PC-3 (cell line): ENCODE measurements at places on chromosomes 5 and 9. TPM values are rescaled to one million over a fixed set of nuclear protein-coding genes. Genes with fewer than 3 reads are reported as not detected.

ORM2 gene
- total RNA-seq: not detected in 2 replicates

- H3K27ac ChIP-seq: no peak overlapping the region
- no peaks in the 10 kb centered on the region for H3K27me3 ChIP-seq
- peaks cover 23% of the 10 kb centered on the region for H3K4me1 ChIP-seq
- no peaks in the 10 kb centered on the region for H3K36me3 ChIP-seq
- no peak for DNase-seq
Measured at GRCh38 chr5:144194144-144194543, 23.5 kb downstream of the KCTD16 start.

- no peak overlapping the region for H3K27ac ChIP-seq
- no peaks in the 10 kb centered on the region for H3K27me3 ChIP-seq
- no peak overlapping the region for H3K4me3 ChIP-seq
- H3K4me1 ChIP-seq: no peaks in the 10 kb centered on the region
- H3K36me3 ChIP-seq: no peaks in the 10 kb centered on the region
- DNase-seq: no peak
Measured at GRCh38 chr9:131537946-131538345, 6.9 kb upstream of the UCK1 start.

DNA sequence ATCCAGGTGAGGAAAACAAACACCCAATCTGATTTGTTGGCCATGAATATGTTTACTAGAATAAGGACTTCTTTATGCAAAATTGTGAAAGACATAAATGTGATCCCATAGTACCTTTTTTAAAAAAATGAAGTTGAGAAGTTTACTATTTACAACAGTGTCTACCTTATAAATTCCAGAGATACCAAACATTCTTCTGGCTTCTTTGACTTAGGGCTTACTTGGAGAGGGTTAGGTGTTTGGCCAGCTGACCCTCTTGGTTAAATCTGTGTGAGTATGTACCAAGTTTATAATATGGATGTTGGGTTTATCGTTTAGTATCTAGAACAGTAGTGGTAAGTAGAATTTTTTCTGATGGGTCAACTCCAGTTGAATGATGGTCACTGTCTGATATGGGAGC lies 212.3 kb downstream of the DOCK8 start:
- 0 out of 2 replicates have a peak, but pooled peaks cover 5% of the 10 kb centered on the region for H3K4me1 ChIP-seq
- H3K27ac ChIP-seq: no peak overlapping the region
